ENCODE measurements at places on chromosomes 3 and 15.
A peak's percentile ranks its signal among the peaks of the same experiment; 100 is the strongest.

DNA sequence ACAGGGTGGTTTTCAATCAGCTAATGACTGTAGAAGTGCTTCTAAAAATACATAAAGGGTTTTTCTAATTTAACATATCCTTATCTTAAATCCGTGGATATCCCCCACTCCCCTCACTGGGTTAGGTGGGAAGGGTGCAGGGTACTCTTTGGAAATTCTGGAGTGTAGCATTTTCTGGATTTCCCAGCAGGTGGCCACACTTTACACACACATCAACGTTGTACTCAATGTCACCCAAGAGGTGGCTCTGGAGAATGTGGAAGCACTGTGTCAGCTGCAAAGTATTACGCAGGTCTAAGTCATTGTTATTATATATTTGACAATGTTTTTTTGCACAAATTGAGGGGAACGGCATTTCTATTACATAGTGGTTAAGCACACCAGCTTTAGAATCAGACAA, 168.8 kb downstream of the CHDH start:
- no peak for DNase-seq

- peak; percentile 32 for DNase-seq
These were observed 297.3 kb upstream of the PROK2 start for GRCh38 chr3:72082186-72082715.

DNA sequence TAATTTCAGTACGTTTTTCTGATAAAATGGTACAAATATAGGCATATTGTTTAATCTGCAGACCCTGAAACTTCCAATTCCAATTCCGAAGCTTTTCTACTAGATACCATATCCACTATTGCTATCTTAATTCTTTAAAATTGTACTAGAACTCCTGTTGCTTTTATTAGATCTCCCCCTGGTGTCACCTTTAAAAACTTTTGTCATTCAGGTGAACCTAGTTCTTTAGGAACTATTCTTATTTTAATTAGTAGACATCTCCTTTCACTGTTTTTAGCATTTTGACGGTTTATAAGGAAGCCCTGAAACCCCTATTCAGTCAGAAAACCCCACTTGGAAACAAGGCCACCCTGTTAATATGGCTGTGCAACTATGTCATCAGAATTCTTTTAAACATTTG, 22.3 kb downstream of the C2CD4B start:
- no peak for DNase-seq

GRCh38 chr3:134274571-134274970, 23.9 kb upstream of the RYK start:
- no peak for DNase-seq
